ENCODE measurements at places on chromosomes 5 and 9.

- no peak for DNase-seq
Observed at GRCh38 chr5:96565582-96566265, 96.5 kb upstream of the CAST start.

- DNase-seq = no peak
Observed at GRCh38 chr9:18472841-18473251, 1.1 kb upstream of the ADAMTSL1 start.

DNA sequence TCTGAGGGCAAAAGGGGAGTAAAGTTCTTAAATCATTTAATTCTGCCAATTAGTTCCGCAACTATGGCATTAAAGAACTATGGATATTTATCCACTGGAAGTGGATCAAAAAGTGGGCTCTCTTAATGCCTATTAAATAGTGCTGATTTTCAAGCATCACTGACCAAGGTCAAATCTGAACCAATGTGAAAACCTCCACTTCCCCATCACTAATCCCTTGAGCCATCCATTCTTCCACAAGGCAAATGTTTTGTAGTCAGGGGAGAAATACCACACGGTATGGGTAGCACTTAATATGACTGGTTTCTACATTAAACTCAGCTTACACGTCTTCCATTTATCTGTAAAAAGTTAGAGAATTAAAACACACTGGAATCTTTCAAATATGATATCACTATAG lies 57.6 kb downstream of the MLLT3 start:
- DNase-seq = no peak

- DNase-seq = no peak
Observed at GRCh38 chr5:135608361-135608760, 29.6 kb upstream of the CXCL14 start.

DNA sequence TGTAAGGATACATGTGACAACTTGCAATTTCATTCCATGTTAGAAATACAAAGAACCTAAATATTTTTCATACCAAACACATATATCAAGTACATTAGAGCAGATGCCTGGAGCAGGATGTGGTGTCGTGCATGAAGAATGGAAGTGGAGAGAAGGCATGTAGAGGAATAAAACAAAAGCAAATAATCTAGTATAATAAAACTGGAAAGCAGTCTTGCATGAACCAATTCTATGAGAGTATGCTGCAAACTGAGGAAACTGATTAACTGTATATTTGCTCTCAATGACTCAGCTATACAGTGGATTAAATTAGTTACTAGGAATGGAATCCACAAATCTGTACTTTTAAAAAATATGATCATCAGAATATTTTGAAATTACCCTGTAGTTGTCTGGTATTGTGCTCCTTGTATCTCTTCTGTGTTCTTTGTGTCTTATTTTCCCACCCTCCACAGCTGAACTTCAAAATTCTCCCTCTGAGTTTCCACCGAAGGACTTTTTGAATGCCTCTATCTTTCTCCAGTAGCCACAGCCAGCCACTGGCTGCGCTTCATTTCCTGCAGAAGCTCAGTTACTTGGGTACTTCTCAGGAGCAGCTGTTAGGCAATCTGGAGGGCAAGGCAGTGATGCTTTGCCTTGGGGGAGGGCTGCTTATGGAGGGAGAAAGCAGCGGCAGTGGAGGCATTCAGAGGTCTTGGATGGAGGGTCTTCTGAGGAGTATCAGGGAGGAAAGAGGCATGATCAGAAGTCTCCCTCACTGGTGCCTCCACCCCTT lies 608.0 kb downstream of the BRINP1 start:
- no peak for DNase-seq

DNA sequence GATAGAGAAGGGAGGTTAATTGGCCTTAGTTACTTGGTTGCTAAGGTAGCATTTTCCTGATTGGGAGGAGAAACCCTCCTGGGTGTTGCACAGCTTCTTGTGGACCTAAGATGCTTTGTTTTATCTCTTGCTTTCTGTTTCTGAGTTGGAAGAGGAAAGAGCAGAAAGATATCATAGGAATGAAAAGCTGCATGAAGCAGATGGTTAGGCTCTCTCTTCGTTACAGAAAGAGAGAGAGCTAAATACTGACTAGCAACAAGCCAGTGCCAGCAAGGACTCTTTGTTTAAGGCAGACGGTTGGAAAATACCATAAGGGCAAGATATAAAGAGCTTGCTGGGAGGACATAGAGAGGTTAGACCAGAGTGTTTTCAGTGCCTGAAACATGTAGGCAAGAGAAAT lies 103.1 kb downstream of the ATG10 start:
- no peak for DNase-seq

GRCh38 chr9:129471201-129472019 lies 149.5 kb downstream of the C9orf50 start:
- DNase-seq = no peak

DNA sequence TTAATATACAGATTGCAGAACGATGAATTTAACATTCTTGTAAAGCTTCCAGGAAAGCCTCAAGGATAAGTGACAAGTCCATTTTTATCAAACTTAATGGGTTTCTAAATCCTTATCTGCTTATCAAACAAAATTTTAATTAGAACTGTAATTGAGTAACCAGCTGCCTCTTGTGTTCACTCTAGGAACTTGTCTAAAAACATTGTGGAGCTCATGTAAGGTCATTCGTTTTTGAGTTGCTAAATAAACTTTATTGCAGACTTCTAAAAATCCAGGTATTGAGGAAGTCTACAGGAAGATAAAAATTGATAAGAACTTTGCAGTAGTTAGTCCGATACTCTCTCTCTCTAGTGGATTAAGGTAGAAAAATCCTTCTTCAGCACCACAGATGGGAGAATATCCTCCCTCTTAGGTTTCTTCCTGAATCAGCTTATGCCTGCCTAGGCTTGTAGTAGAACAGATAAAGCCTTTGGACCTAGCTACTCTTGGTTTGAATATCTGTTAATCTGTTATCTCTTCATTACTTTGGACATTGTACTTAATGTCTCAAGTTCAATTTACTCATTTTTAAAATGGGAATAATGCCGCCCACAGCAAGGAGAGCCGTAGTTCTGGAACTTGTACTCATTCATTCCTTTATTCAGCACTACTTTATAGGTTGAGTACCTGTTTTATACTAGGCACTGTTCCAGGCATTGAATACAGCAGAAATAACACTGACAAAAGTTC lies 60.0 kb upstream of the DHFR start:
- no peak for DNase-seq

DNA sequence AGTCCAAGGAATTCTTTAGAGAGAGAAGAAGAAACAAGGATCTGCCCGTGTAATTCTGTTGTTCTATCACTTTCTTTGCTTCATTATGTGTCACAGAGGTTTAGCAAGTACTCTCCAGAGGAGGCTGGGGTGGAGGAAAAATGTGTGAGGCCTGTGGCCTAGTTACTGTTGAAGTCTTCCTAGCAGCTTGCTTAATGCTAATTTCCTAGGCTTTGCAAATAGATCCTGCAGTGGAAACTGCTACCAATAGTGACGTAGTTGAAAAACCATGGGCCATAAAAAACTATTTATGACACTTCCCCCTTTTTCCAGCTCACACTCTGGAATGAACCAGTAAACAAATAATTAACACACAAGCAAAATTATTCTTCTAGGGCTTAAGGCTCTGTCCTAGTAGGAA lies 27.0 kb upstream of the C9orf72 start:
- no peak for DNase-seq

DNA sequence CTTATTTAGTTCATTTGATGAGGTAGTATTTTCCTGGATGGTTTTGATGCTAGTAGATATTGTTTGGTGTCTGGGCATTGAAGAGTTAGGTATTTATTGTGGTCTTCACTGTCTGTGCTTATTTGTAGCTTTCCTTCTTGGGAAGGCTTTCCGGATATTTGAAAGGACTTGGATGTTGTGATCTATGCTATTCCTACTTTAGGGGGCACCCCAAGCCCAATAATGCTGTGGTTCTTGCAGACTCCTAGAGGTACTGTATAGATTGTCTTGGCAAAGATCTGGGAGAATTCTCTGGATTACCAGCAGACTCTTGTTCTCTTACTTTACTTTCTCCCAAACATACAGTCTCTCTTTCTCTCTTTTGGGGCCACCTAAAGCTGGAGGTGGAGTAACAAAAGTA lies 315.7 kb downstream of the MAT2B start:
- DNase-seq = no peak

DNA sequence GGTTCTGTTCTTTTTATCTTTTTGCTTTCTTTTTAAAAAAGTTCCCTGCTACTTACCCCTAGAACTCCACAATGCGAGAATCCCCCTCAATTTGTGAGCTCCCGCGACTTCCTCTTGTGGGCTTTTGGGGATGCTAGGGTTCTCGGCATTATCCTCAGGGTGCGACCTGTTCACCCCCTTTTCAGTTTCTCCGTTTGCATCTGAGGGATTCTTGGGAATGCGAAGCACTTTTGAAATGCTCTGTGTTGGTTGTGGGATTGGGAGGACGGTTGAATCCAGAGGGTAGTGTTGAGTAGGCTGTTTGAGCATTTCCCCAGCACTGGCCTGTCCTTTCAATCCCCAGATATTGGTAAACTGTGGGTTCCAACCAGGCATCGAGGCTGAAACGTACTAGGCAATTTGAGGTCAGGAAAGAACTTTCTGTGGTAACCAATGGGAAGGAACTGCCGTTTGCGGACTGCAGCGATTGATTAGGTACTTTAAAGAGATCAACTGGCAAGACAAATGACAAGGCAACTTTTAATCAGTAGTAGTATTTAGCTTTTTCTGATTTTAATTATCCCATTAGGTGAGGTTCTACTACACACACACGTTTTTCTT lies 415 bp downstream of the XRCC4 start:
- no peak for DNase-seq

- DNase-seq = no peak
Observed at GRCh38 chr9:74771672-74772071, 116.0 kb downstream of the TRPM6 start.

- DNase-seq = no peak
Observed at GRCh38 chr9:113538131-113538530, 74.6 kb downstream of the RGS3 start.

- DNase-seq = no peak
Observed at GRCh38 chr5:65061250-65061973, 292.7 kb downstream of the CWC27 start.

- no peak for DNase-seq
Observed at GRCh38 chr9:122477346-122477745, 380 bp downstream of the OR1J1 start.

DNA sequence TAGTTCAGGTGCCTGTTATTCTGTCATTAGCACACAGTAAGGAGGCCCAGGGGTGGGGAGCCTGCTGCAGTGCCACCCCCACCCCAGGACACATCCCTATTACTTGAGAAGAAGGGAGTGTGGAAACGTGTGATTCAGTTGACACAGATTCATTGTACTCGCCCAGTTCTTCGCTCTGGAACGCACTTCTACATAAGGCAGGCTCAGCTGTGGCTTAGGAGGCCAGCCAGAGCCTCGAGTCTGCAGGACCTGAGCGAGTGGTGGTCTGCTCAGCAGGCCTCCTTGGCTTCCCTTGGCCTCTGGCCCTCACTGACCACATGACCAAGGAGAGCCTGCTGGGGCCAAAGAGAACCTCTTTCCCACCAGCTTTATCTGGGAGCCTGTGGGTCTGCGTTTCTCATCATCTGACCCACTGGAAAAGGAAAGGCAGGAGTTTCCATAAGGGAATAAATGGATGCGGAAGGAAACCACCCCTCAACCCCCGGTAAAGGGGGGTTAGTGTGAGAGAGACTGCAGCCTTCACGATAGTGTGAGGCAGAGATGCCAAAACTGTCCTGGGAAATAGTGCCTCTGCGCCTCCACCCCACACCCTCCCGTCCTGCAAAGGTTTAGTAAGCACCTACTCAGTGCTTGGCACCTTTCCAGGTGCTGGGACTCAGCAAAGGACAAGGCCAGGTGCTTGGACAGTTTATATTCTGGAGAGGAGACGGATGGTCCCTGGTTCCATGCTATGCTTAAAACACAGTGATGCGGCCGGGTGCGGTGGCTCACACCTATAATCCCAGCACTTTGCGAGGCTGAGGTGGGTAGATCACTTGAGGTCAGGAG lies 73.7 kb downstream of the PPARGC1B start:
- peak; percentile 51 for DNase-seq

- peak; percentile 46 for DNase-seq
Observed at GRCh38 chr9:21317956-21318923, 13.1 kb upstream of the IFNA5 start.

DNA sequence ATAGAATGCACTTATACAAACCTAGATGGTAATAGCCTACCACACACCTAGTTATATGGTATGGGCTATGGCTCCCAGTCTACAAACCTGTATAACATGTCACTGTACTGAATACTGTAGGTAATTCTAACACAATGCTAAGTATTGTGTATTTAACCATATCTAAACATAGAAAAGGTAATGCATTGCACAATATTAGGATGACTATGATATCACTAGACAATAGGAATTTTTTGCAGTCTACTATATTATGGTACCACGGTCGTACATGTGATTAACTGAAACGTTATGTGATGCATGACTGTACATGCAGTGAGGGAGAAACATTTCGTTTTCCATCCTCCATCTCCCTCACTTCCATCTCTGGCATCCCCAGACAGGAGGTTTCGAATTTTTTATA lies 130.5 kb downstream of the ELAVL2 start:
- DNase-seq = no peak
